Lung microvascular endothelial cell (primary cell): ENCODE measurements at places on chromosomes 13 and 19. TPM values are rescaled to one million over a fixed set of nuclear protein-coding genes. Genes with fewer than 3 reads are reported as not detected.

Gene CYP4F2
- total RNA-seq: 0.22 TPM in 1 of 2 replicates, not detected in the other

Gene GPC6
- total RNA-seq: under 0.01 TPM in 2 replicates

Gene STAP2
- 28.8 and 36.1 TPM in 2 replicates for total RNA-seq

Gene MCEMP1
- not detected in 2 replicates for total RNA-seq

DNA sequence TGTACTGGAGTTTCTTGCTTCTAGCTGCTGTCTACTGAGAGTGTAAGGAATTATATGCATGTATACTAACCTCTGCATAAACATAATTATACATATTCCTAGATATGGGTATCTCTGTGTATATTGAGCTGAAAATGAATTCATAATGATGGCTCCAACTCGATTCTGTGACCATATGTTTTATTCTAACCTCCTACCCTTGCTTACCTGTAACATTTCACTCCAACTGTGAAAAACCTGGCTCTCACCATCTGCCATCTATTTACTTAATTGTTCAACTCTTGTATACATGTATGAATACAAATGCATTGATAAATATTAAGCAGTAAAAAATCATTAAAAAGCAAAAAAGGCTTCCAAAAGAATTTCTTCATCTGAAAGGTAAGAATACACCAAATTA lies 1729.5 kb upstream of the SPRY2 start:
- DNase-seq: no peak

DNA sequence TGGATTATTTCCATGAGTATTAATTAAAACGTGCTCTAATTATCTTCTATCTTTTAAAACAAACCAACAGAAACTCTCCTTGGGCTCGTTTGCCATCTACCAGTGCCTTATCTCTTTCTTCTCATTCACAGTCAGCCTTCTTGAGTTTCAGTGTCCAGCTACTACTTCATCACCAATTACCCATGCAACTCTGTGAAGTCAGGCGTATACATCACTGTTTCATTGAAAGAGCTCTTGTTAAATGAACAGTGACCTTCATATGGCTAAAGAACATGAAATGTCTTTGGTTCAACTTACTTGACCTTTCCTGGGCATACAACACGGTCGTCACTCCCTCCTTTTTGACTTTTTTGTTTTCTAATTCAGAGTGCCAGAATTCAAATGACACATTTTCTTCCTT lies 5.2 kb upstream of the IFT88 start:
- no peak for DNase-seq

- peak; percentile 55 for DNase-seq
Measured at GRCh38 chr13:50015258-50015657, at the start of gene KCNRG. Gene KCNRG, plus strand, starts transcription at chr13:50015444. Its CDS starts 50 bp downstream, at chr13:50015494.

DNA sequence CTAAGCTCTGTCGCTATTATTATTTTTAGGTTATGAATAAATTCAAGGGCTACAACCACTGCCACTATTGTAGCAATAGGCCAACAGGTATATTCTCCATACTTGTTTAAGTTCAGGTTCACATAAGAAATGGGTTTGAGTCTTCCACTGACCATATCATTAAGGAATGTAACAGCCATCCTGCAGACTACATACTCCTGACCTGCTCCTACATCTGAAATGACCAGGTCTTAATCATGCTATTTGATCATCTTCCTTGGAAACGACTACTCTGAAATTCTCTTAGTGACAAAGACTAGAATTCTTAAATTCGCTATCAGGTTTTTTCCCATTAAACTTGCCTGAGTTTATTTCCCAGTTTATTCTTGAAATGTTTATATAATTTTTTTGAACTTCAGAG lies 66.8 kb downstream of the IPO5 start:
- no peak for DNase-seq

GRCh38 chr13:112465251-112466131 lies 89.3 kb downstream of the SPACA7 start:
- no peak for DNase-seq
